ENCODE measurements at places on chromosomes 5 and 9.
A peak's percentile ranks its signal among the peaks of the same experiment; 100 is the strongest.

GRCh38 chr9:136220017-136220729 lies 15.2 kb upstream of the LHX3 start:
- DNase-seq = peak; percentile 50

- peak; percentile 8 for DNase-seq
Measured at GRCh38 chr9:16335788-16336580, 534.5 kb downstream of the BNC2 start.

DNA sequence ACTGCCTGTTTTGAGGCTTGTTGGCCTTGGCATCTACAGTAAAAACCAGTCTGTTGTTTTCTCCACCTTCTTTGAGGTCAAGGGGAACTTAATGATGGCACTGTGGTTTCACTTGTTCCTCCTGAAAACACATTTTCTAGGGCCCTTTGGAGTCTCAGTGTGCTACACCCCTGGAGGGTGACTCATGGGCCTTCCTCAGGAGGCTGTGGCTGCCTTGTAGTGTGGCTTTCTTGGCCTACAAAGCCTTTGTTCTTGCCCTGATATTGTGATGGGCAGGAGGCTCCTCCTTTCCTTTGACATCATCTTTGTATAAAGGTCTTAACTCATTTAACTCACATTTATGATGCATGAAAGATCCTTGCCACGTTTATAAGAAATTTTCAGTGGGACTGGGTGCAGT lies 56.3 kb upstream of the GPBP1 start:
- DNase-seq = no peak

GRCh38 chr5:41869151-41869723 lies 988 bp downstream of the OXCT1 start:
- no peak for DNase-seq

DNA sequence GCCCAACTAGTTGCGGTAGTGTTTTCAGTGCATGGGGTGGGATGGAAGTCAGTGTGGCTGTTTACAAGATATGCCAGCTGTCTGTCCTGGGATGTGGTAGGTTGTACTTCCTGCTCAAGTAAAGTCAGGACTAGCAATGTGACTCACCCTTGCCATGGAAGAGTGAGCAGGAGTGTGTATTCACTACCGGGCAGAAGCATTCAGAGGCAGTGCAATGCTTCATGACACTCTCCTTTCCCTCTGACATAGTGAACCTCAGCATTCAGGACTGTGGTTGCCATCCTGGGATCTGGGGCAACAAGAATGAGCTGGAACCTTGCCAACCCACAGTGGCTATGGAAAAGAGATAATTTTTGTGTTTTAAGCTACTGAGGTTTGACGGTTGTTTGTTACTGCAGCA lies 68.9 kb downstream of the BOD1 start:
- no peak for DNase-seq

- DNase-seq = no peak
Measured at GRCh38 chr5:148208226-148208625, 5.4 kb downstream of the SPINK6 start.

- DNase-seq = no peak
Measured at GRCh38 chr9:98732801-98733200, 24.1 kb upstream of the GABBR2 start.

DNA sequence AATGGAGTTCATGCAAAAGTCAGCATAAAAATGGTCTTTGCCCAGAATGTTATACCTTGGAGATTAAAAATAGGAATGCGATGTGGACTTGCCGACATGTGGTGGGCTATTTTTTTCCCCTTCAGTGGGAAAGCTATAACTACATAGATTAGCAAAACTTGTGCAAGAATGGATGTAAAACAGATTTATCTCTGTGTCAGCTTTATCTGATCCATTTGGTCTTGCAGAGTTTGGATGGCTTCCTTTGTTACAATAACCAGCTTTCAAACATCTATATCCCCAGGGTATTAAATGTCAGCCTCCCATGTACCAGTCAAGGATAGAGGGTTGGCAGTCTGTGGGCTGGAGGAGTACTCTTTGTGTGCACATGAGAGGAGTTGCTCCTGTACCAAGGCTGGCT lies 284.9 kb downstream of the TMEM38B start:
- no peak for DNase-seq

- no peak for DNase-seq
Measured at GRCh38 chr5:91048073-91048472, 335.0 kb downstream of the ARRDC3 start.

DNA sequence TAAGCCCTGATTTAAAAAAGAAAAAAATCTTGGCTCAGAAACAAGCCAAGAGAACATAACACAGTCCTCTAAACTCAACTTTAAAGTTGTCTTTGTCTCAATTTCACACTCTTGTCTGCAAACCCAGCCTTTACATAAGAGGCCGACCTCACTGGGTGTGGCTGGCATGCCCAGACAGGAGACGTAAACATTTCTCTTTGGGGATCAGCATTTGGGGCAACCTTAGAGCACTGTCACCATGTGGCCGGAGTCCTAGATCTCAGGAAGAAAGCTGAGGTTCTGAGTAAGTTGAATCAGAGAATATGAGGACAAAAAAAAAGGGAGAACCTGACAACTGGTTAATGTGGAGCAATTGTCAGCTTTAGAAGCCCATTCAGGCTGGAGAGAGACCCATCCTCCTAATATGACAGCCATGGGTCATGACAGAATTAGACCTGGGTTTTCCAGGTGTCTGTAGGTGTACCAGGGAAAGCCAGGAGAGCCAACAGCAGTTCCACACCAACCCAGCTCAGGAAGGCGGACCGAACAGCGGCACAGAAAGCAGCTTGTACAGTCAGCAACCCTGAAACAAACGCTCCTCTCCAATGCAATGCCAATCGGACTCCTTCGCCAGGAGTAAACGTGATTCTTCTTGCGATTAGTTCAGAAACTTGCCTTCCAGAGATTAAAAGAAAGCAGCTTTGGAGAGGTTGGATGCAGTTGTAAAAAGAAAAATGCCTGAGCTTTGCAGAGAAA lies 97.9 kb upstream of the MAP3K1 start:
- no peak for DNase-seq
